ENCODE measurements at places on chromosomes 11 and 22.

GRCh38 chr22:49848690-49849160 is 4.9 kb upstream of the ZBED4 start:
- DNase-seq = no peak

DNA sequence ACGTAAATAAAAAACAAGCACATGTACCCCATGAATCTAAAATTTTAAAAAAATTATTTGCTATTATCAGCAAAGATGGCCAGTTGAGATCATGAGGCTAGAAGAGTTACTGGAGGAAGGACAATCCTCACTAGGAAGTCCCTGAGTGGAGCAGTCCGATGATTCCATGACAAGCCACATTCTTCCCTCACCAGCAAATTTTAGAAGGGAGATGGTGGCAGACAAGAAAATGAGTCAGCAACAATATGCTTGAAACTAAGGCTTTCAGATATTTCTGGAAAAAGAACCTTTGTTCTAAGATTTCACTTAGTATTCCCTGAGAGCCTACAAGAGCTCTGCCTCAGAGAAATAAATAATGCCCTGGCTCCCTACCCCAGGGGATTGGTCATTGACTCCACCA is 34.9 kb downstream of the P4HA3 start:
- DNase-seq = no peak

DNA sequence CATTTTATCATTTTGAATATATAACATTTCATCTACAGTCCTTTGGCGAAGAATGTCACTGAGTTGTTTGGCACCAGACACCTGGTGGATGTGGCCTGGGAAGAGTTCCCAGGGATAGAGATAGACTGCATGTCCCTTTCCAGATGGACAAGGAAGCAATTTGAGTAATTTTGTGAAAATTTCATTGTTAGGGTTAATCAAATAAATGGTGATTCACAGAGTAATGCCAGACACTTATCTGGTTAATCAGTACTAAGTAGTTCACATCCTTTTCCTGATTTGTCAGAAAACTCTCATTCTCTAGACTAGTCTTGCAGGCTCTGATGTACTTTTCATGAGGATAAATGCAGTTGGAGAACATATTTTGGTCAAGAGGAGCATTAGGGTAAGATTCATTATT is 41.6 kb downstream of the NAALAD2 start:
- DNase-seq = no peak

DNA sequence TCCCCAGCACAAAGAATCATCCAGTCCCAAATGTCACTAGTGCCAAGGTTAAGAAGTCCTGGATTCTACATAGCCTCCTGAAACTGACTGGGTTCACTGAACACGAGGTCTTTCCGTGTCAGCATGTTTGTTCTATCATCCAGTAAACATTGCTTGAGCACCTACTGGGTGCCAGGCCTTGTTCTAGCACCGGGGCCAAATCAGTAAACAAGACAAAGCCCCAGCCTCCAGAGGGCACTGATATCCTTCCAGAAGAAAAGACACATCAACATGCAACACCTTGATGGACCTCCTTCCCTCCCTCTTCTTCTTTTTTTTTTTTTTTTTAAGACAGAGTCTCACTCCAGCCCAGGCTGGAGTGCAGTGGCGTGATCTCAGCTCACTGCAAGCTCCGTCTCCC is 26.9 kb downstream of the TPST2 start:
- DNase-seq = no peak

GRCh38 chr11:17791144-17791543 is 56.6 kb downstream of the KCNC1 start:
- DNase-seq = no peak

GRCh38 chr22:20022231-20022977 is 1.5 kb downstream of the TANGO2 start:
- no peak for DNase-seq

DNA sequence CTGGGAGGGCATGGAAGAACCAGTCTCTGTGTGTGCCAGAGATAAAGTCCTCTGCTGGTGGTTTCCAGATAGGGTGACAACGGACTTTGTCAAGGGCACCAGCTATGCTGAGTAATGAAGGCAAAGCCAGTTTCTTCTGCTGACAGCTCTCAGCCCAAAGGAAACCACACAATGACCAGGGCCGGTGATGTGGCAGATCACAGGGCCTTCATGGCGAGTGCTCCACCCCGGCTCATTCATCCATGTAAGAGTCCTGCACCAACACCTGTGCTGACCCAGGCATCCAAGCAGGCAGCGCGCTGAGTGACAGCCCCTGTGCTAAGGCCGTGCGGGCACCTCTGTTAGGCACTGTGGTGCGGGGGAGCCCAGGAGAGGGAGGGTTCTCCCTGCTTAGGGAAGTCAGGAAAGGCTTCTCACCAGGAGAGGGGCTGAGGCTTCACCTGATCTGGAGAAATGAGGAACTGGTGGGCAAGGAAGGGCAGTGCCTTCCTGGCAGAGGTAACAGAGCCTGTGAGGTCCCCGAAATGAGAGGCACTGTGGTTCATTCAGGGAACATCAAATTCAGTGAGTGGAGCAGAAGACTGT is 33.8 kb downstream of the TP53I11 start:
- no peak for DNase-seq

DNA sequence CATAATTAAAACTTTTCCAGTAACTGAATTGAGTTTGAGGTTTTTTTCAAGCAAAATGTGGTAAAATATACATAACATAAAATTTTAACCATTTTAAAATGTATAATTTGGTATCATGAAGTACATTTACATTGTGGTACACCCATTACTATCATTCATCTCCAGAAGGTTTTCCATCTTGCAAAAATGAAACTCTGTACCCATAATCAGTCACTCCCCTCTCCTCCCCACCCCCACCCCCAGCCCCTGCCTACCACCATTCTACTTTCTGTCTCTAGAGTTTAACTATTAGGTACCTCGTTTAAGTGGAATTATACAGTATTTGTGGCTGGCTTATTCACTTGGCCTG is 63.7 kb downstream of the MICAL2 start:
- DNase-seq = no peak

GRCh38 chr11:102014756-102015155 is 32.5 kb upstream of the CFAP300 start:
- no peak for DNase-seq

DNA sequence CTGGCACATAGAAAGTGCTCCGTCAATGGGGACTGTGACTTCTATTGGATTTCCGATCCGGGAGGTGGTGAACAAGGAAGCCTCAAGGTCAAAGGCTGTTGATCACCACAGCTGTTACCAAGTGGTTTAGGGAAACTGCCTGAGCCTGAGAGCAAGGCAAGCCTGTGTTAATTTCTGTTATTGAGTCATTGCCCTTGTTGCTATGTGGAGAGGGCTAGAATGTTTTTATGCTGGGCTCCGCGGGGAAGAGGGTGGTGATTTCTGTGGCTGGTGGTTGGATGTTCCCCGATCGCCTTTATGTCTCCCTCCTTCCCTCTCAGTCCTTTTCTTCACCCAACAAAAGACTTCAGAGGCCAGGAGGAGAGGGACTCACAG is 108.5 kb upstream of the ALX4 start:
- no peak for DNase-seq

GRCh38 chr22:42581762-42582716 is 28.3 kb downstream of the SERHL2 start:
- peak; percentile 84 for DNase-seq

- DNase-seq = no peak
Measured at GRCh38 chr11:94201004-94201465, 72.4 kb downstream of the PANX1 start.

- no peak for DNase-seq
Measured at GRCh38 chr11:115325523-115325922, 178.7 kb downstream of the CADM1 start.

- DNase-seq = no peak
Measured at GRCh38 chr11:100865443-100866065, 178.5 kb downstream of the ARHGAP42 start.

DNA sequence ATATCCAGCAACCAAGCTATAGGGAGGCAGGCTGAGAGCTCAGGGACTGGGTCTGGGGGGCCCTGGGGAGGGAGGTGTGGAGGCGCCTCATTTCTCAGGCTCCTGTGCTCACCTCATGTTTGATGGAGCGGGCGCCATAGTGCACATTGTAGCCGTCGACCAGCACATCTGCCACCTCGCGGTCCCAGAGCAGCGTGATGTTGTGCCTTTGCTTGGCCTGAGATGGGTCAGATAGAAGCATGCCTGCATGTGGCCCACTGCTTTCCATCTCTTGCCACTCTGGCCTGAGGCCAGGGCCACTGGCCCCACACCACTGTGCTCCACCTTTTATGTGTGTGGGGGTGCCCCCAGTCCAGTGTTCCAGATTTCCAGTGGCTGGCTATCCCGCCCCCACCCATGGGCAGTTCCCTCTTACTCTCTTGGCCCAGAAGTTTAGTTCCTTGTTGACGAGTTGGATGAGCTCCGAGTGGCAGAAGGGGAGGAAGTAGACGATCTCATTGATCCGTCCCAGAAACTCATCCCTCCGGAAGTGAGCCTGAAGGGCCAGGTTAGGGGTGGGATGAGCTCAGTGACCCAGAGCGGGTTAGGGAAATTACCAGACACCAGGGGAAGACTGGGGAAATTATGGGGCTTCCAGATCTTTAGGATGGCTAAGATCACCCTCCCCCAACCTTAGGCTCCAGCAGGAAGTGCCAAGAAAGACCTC is 50.1 kb upstream of the PHOX2A start:
- DNase-seq = no peak

DNA sequence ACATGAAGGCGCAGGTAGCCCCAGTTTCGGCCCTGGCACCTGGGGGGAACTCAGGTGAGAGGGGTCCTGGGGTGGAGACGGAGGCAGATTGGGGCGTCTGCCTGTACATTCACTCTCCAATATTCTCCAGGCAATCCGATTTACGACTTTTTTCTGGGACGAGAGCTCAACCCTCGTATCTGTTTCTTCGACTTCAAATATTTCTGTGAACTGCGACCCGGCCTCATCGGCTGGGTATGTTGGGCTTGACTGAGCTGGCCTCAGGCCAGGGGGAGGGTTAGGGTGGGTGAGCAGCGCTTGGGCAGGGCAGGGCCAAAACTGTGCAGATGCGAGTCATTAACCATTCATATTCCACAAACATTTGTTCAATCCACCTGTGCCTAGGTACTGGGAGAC is 1.7 kb downstream of the TM7SF2 start:
- DNase-seq = no peak

DNA sequence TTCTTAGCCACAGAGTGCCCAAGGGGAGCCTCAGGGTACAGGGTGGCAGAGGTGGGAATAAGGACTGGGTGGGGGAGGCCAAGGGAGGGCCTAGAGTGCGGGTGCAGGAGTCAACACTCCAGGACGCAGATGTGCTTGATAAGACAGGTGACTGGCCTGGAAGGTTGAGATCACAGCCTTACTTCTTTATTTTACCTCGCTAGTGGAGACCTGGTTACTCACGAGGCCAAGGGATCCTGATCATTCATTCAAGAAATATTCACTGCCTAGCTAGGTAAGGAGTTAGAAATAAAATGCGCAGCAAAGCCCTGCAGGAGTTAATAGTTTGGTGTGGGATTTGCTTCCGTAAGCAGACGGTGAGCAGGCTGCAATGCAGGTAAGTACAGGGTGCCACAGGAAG is 13.2 kb upstream of the PEX26 start:
- no peak for DNase-seq

GRCh38 chr11:117688255-117688797 is 108.7 kb downstream of the DSCAML1 start:
- DNase-seq = no peak

DNA sequence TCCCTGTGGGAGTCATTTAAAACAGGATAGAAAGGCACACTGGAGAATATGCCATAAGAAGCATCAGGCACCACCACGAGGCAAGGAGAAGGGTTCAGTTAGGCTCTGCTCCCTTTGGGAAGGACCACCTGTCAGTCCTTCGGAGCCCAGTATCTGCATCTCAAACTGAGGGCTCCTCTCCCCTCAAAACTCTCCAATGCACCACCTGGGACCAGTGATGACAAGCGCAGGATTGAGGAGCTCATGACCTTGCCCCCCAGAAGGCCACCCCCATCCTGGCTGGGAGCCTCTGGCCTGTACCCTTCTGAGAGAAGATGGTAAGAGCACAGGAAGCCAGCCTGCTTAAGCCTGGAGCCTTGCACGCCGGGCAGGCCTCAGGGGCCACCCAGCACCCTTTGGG is 39.4 kb downstream of the OPCML start:
- no peak for DNase-seq

DNA sequence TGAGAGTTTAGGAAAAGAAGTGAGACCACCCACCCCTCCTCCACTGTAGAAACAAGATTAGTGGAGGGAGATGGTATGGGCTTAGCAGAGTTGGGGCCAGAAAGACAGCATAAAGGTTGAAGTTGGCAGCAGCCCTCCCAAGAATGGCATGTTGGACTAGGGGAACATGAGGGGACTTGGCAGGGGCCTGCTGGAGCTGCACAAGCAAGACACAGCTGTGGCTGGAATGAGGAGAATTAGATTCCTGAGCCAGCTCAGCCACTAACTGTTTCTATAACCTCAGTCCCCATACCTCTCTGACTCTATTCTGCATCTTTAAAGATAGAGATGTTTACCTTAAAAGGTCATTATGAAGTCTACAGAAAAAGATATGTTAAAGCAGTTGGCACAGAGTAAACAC is 13.2 kb downstream of the MAP6 start:
- no peak for DNase-seq

DNA sequence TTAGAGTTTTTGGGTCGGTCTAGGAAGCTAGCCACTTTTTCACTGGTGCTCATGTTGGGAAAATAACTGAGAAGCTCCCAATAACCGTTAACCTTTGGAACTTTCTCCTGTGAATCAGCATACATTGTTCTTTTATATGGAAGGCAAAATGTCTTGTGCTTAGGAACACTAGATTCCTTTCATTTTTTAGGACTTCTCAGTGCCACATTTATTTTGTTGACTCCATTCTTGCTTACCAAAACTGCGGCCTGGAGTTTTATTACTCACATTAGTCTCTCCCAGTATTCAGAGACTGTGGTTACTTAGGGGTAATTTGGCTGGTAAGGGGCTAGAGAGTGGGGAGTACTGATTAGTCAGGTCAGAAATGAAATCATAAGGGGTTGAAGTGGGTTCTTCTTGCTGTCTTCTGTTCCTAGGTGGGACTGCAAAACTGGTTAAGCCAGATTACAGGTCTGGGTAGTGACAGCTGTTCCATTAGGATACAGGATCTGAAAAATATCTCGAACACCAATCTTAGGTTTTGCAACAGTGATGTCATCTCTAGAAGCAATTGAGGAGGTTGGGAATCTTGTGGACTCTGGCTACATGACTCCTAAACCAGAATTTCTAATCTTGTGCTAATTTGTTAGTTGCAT is 631.4 kb upstream of the LUZP2 start:
- no peak for DNase-seq

- no peak for DNase-seq
Measured at GRCh38 chr22:31243339-31244045, 31.4 kb downstream of the LIMK2 start.

- no peak for DNase-seq
Measured at GRCh38 chr22:45922256-45922655, 54.7 kb downstream of the WNT7B start.

DNA sequence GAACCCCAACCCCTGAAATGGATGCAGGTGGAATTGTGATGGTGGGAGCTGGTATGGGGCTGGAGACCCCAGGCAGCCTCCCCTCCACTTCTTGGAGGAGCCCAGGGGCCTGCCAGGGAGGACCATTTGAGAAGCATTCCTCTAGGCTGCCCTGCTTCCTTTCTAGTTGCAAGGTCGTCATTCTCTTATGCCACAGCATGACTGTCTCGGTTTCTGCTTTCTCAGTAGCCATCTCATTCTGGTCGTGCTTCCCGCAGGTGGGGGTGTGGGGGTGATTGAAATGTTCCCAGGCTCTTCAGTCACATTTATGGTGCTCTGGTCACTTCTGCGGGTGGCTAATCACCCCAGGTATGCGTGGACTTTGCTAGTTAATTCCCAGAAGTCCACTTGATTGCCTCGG is 223.7 kb upstream of the TBCEL start:
- DNase-seq = no peak

Measured in colonic mucosa (tissue), 4 donors.